Chondrocyte (in vitro differentiated cells): ENCODE measurements at places on chromosomes 2 and 18.

- no peak for DNase-seq
Observed at GRCh38 chr2:231111987-231112386, 12.9 kb downstream of the HTR2B start.

DNA sequence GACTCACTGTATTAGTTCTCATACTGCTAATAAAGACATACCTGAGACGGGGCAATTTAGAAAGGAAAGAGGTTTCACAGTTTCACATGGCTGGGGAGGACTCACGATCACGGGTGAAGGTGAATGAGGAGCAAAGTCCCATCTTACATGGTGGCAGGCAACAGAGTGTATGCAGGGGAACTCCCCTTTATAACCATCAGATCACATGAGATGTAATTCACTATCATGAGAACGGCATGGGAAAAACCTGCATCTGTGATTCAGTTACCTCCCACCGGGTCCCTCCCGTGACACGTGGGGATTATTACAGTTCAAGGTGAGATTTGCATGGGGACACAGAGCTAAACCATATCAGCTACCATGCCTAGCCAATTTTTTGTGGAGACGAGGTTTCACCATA lies 168.2 kb downstream of the NEDD4L start:
- no peak for DNase-seq

DNA sequence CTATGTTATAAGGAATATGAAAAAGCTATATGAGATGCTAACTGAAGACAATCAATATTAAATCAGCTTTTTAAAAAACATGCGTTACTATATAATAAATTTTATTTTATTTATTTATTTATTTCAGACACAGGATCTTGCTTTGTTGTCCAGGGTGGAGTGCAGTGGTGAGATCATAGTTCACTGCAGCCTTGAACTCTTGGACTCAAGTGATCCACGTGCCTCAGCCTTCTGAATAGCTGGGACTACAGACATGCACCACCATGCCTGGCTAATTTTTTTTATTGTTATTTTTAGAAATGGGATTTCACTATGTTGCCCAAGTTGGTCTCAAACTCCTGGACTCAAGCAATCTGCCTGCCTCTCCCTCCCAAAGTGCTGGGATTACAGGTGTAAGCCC lies 89.4 kb downstream of the MYOM1 start:
- DNase-seq: no peak

DNA sequence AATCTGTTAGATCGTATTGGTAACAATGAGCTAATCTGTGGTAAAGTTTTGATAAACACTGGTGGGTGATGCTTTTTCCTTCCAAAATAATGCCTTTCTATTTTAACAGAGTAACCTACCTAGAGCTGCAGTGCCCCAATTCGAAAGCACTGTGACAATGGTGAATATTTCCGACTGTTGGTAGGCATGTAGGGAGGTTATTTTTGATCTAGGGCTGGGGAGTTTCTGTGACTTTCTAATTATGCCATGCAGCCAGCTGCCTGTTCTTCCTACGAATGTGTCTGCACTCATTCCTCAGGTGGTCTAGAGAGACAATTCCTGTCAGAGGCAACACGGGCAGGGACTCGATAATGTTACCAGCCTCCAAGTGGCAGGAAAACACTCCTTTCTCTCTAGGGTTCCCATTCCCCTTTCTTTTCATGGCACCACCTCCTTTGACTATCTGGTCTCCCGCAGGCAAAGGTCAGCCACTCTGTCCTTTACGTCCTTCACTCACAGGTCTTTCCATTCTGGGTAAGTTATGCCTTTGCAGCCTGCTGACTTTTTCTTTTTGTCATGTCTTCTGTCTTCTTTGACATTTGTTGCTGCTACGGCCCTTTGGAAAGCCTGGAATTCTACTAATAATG lies 167.2 kb upstream of the MGAT5 start:
- no peak for DNase-seq

DNA sequence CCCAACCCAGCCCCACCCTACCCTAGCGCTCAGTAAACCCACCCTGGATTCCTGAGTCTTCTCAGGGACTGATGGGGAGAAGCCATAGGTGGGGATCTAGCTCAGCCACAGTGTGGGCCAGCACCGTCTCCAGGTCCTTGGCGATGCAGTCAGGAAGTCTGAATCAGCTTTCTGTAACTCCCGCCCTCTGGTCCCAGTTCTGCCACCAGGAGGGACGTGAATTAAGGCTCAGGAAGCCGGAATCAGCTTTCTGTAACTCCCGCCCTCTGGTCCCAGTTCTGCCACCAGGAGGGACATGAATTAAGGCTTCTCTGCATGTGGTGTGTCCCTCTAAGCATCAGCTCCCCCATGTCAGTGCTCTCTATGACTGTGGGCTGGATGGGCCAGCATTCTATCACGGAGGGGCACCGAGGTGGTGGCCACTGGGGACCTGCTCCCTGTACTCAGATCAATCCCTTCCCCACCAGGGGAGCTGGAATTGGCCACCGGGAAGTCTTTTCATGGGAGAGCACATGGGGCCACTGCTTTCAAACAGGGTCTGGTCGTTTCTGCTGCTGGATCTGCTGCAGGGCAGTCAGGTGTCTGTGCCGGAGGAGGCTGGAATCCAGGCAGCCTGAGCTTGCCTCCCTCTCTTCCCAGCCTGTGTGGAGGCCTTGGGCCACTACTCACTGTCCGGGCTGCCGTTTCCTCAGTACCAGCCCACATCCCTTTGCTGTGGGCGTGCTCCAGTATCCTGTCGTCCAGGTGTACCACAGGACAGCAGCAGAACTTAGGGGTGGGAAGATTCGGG lies 24.7 kb downstream of the ASB18 start:
- DNase-seq: no peak

DNA sequence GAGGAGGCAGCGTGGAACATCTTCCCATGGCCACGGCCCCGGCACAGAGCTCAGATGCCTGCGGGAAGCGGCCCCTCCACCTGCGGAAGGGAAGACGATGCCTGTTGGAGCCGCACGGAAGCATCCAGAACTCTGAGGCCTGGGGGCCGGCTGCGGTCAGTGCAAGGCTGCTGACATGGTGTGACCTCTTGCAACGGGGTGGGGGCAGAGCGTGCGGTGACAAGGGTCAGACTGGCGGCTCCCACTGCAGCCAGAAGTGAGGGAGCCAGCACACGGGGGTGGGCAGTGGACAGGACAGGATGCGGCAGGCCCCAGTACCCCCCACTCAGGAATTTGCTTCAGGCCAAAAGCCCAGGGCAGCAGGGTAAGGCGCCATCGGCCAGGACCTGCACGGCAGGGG lies 48.8 kb downstream of the SLC66A2 start:
- no peak for DNase-seq
